Right renal pelvis (tissue), 4 donors: ENCODE measurements at places on chromosomes 16 and 17.

GRCh38 chr17:59333836-59334235 is 2.4 kb downstream of the YPEL2 start:
- no peak for DNase-seq

- no peak for DNase-seq
Observed at GRCh38 chr16:29148131-29148691, 163.4 kb downstream of the LAT start.

DNA sequence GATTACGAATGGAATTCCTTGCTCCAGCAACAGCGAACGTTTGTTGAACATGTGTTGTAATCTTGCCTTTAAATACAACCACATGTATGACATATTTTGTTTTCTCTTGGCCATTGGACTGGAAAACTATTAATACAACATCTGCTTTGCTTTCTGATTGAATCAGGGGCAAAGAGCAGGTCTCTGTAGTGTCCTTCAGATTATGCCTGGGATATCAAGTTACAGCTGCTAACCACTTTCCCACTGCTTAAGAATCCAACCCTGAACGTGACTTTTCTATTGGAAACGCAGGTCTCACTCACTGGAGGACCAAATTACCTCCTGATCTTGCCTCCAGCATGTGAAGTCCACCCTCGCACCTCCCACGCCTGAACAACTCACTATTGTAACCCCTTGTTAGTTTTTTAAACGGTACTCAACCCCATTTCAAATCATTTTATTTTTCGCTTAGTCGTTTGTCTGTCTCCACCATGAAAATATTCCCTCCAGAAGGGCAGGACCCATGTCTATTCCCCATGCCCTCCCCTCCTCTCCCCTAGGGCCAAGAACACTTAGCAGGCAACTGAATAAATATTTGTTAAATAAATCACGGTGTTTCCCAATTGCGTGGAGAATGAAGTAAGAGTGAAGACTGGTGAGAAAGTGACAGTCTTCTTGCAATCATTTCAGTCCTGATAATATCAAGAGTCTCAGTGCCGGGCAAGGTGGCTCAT is 57.4 kb upstream of the MRTFB start:
- DNase-seq = peak; percentile 69

DNA sequence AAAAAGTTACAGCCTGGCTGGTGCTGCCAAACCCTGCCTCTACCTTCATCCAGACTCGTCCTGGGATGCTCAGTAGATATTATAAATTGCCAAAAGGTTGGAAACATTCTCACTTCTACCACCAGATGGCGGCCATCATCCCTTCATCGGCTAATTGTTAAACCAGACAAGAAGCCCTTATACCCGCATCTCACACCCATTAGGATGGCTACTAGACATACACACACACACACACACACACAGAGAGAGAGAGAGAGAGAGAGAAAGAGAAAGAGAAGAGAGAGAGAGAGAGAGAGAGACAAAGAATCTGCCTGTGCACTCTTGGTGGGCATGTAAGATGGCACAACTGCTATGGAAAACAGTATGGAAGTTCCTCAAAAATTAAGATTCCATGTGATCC is 15.0 kb upstream of the SCIMP start:
- DNase-seq = peak; percentile 49

DNA sequence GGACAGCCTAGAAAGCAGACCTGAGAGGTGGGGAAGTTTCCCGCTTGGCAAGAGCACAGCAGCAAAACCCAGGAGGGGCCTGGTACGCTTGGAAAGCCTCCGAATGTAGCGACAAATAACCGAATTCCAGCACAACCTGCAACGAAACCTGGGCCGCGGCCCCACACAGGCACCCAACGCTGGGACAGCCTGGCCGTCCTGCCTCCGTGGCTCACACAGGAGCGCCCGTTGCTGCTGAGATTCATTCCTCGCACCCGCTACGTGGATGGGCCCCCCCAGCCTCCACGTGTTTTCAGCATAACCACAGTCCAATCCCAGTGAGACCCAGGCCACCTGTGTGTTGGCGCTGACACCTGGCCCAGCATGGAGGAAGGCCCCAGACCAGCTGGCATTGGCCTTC is 42.9 kb downstream of the LMF1 start:
- DNase-seq = no peak
